Omental fat pad (tissue), 4 donors: ENCODE measurements at places on chromosomes 5 and 9.

DNA sequence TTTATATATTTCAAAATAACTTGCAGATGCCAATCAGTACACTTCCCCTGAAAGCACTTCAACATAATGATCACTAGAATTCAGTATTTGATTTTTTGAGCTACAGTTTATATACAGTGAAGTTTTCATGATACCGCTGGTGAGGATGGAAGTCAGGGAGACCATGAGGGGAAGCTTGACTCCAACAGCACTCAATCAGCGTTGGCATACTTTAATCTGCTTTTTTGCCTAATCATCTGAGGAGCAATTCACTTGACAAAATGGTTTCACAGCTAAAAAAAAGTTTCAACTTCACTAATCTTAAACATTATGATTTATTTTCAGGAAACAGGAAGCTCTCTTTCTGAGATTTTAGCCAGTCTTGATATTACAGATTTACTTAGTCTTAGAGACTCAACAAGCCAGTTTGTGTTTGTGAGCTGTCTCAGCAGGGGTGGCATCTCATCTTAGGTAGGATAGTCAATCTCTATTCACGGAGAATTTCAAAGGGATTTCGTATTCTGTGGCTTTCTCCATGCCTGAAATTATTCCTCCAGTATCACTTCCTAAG is 111.4 kb upstream of the ARRDC3 start:
- DNase-seq: no peak

GRCh38 chr9:127370672-127371648 is 26.0 kb upstream of the SLC2A8 start:
- no peak for DNase-seq

DNA sequence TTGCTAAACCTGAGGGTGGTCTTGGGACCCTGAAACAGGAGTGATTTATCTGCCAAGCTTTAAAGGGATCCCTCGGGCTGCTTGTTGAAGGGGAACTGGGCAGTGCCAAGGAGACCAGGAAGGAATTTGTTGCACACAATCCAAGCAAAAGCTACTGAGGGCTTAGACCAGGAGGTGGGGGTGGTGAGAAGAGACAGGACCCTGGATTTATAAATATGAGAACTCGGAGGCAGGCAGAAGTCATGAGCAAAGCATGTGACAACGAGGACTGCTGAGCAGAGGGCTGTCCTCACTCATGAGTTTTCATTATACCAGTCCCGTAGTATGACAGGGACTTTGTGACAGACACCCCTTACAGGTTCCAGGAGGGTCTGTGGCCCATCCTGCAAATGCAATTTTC is 237.3 kb downstream of the DRD1 start:
- DNase-seq: no peak

GRCh38 chr5:136985785-136986475 is 513.2 kb downstream of the SPOCK1 start:
- no peak for DNase-seq

DNA sequence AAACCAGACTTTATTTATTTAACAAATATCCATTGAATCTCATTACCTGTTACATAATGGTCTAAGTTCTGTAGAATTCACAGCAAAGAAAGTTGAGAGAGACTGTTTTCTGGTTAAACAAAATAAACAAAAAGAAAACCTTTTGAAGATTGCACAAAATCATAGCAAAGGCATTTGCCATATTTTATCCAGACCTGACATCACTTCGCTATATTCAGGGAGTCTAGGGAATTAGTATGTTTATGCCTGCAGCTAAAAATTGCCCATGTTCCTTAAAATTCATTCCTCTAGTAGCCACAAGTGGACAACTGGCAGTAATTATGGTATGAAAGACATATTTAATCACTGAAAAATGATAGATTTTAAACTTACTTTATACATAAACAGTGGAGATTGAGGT is 577.0 kb upstream of the DAB2 start:
- no peak for DNase-seq
